ENCODE measurements at places on chromosomes 7 and 10. TPM values are rescaled to one million over a fixed set of nuclear protein-coding genes. Genes with fewer than 3 reads are reported as not detected.

The TEX47 gene
- not detected for total RNA-seq

The GALNT17 gene
- total RNA-seq = 45.4 TPM

The PWWP2B gene
- 9.7 TPM for total RNA-seq

The LIPN gene
- total RNA-seq = 1.4 TPM

The TDRD1 gene
- total RNA-seq = not detected

The LRMDA gene
- 10.7 TPM for total RNA-seq

The RAB11FIP2 gene
- total RNA-seq = 46.8 TPM
